ENCODE measurements at places on chromosomes 5 and 9. TPM values are rescaled to one million over a fixed set of nuclear protein-coding genes. Genes with fewer than 3 reads are reported as not detected.

The STPG3 gene
- total RNA-seq: 0.54 TPM

The GRXCR2 gene
- not detected for total RNA-seq

- DNase-seq: no peak
These were observed 29.7 kb upstream of the ITGA1 start for GRCh38 chr5:52758014-52758413.

DNA sequence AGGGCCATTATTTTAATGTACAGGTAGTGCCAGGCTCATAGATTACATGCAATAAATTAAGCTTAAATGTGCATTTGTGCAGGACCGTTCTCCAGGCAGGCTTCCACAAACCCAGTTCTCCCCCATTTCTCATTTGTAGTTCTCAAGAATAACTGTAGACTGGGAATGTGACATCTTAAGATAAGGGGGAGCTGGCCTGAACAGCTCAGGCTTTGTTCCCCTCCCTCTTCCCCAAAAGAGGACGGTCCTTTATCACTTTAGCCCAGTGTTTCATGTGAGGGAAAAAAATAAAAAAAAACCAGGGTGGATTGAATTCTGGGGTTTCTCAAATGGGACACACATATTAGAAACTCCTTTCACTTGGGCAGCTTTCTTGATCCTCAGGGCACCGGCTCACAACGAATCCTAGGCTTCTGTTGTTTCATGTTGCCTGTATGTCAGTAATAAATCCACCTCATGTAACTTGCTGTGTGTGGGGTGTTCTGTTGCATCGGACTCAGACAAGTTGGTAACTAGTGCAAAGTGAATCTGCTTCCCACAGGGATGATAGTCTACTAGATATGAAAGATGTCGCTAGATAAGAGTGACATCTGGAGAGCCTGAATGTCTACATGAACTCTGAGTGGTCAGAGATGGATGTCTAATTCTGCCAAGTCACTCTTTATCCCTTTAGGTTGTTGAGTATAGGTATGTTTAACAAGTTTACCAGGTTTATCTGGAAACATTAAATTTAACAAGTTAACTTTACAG, 2030.6 kb upstream of the NUDT12 start:
- no peak for DNase-seq

GRCh38 chr5:14197056-14197455, 53.9 kb downstream of the TRIO start:
- DNase-seq: no peak

DNA sequence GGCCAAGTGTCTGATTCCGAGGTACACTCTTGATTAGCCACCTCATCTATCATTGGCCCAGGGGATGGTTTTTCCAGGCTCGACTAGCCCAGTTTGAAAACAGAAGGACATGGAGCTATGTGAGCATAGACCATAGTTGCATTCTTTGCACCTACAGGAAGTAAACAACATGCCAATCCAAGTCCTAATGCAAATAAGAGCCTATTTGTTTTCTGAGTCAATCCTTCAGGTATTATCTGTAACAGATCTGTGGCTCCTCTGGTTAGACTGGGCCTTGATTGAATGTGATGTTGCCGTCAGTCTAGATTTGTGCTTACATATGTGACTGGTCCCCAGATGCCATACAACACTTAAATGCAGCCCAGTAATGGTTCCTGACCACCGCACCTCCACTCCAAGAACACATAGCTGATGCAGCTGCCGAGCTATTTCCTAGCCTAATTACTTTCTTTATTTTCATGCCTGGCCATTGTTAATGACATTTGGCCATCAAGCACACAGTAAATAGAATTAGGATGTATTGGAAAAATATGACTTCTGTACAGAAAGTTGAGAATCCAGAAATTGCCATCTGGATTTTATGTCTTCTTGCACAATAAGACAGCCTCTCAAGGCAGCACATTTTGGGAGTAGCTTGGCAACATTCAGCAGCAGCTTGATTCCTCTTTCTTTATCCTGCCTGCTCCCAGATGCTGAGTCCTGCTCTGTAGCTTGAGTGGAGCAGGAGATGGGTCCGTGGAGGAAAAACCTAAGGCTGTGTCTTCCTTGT, 29.5 kb upstream of the ARHGAP26 start:
- no peak for DNase-seq

- DNase-seq: no peak
These were observed 83.9 kb downstream of the BARX1 start for GRCh38 chr9:93871286-93871685.

DNA sequence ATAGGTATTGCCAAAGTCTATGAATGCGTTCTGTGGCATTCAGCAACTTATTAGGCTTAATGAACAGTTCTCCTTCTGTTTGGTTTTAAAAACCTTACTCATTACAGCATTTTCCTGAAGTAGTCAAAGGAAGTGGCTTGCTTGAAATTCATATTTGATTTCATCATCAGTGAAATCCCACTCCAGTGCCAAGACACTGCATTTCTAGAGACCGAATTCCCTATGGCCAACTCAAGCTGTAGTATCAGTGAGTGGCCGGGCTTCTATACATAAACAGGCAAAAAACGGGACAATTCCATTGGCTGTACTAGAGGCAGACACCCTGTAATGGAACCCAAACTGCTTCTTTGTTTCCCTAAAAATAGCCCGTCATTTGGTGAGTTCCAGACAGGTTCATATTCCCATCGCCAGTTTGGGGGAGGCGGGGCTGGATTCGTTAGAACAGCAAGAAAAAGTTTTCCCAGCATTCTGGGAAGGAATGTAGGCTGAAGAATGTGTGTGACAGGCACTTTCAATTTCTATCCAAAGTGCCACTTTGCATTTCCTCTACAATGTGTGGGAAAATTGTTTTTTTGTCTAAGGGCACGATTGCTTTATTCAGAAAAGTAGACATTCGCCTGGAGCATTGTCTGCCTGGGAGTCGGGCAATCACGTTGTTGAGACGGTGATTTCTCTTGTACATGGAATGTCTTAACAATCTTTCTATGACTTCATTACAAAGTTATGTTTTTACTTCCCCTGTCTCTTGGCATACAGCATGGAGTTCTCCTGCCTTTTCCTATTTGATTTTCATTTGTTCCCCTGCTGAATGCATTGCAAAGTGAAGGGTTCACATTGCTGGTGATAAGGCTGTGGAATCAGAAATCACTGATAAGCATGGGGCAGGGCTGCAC, 141.8 kb upstream of the MAST4 start:
- DNase-seq: no peak

- DNase-seq: no peak
These were observed at the start of gene PLPPR1 for GRCh38 chr9:101028346-101029314. Gene PLPPR1 (plus strand): TSS chr9:101028727.

GRCh38 chr5:151078490-151079262, 2.2 kb downstream of the TNIP1 start:
- peak; percentile 27 for DNase-seq

- DNase-seq: no peak
These were observed 504.4 kb upstream of the WWC1 start for GRCh38 chr5:167786871-167787578.

All from T-cell (primary cell).